ENCODE measurements at places on chromosomes 2 and 18. TPM values are rescaled to one million over a fixed set of nuclear protein-coding genes. Genes with fewer than 3 reads are reported as not detected.

Gene NT5DC4
- not detected for total RNA-seq

Gene UGT1A4
- total RNA-seq: not detected

Gene TTN
- 4.7 TPM for total RNA-seq

Gene QPCT
- 15.7 TPM for total RNA-seq

Gene SLC30A3
- 3.4 TPM for total RNA-seq

Gene SLC19A3
- total RNA-seq: not detected

Gene MPP4
- total RNA-seq: 13.2 TPM

Gene LYPD6B
- not detected for total RNA-seq

Gene PSMD1
- total RNA-seq: 131 TPM

Gene ZNF516
- total RNA-seq: 6.3 TPM

Gene OR6B2
- not detected for total RNA-seq

Gene HOXD13
- not detected for total RNA-seq

Gene LYG1
- total RNA-seq: not detected

Gene CELF4
- not detected for total RNA-seq

Gene HOXD3
- 4.6 TPM for total RNA-seq

Gene GPR35
- total RNA-seq: not detected

Gene POTEI
- 0.05 TPM for total RNA-seq

Gene CNDP1
- not detected for total RNA-seq

Gene TUBA3E
- not detected for total RNA-seq

Gene ASAP2
- 23.4 TPM for total RNA-seq

Gene FAM210A
- 15.3 TPM for total RNA-seq

Gene COL4A3
- not detected for total RNA-seq

Gene SPR
- 37.6 TPM for total RNA-seq

Gene FHOD3
- not detected for total RNA-seq

Gene GAREM2
- total RNA-seq: 0.25 TPM

Gene SP5
- not detected for total RNA-seq

Gene FBXO36
- total RNA-seq: 2.6 TPM

Gene AQP4
- not detected for total RNA-seq

Gene NT5C1B
- total RNA-seq: not detected

Gene NBEAL1
- 8.8 TPM for total RNA-seq

Gene ANKRD53
- 0.73 TPM for total RNA-seq

Gene ARHGAP28
- 2.1 TPM for total RNA-seq

Gene DLGAP1
- 1.1 TPM for total RNA-seq
